ENCODE measurements at places on chromosomes 16 and 17. TPM values are rescaled to one million over a fixed set of nuclear protein-coding genes. Genes with fewer than 3 reads are reported as not detected.

The RDM1 gene
- total RNA-seq: 2.0 TPM

The PSMB3 gene
- total RNA-seq: 366 TPM

The TNP2 gene
- total RNA-seq: not detected

The CSF3 gene
- 4.0 TPM for total RNA-seq

The NPIPB4 gene
- total RNA-seq: 18.4 TPM

The ITGB4 gene
- 362 TPM for total RNA-seq

The PDE6G gene
- total RNA-seq: not detected

DNA sequence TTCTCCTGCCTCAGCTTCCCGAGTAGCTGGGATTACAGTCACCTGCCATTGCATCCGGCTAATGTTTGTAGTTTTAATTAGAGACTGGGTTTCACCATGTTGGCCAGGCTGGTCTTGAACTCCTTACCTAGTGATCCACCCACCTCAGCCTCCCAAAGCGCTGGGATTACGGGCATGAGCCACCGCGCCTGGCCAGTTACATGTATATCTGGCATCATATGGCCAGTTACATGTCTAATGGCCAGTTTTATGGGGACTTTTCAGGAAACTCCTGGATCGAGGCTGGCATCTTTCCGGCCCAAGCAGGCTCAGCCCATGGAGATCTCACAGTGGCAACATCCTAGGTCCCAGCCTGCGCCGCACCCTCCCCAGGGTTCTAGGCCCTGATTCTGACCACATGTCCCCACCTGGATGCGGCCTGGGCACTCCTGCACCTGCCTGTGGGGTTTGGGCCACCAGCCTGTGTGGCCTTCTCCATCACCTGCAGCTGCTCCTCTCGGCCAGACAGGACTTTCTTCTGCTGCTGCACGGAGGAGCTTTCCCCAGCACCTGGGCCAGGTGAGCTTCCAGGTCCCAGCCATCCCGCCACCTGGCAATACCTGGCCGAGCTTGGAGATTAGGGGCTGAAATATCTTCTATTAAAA is 1.3 kb upstream of the CIAO3 start:
- no peak for DNase-seq

DNA sequence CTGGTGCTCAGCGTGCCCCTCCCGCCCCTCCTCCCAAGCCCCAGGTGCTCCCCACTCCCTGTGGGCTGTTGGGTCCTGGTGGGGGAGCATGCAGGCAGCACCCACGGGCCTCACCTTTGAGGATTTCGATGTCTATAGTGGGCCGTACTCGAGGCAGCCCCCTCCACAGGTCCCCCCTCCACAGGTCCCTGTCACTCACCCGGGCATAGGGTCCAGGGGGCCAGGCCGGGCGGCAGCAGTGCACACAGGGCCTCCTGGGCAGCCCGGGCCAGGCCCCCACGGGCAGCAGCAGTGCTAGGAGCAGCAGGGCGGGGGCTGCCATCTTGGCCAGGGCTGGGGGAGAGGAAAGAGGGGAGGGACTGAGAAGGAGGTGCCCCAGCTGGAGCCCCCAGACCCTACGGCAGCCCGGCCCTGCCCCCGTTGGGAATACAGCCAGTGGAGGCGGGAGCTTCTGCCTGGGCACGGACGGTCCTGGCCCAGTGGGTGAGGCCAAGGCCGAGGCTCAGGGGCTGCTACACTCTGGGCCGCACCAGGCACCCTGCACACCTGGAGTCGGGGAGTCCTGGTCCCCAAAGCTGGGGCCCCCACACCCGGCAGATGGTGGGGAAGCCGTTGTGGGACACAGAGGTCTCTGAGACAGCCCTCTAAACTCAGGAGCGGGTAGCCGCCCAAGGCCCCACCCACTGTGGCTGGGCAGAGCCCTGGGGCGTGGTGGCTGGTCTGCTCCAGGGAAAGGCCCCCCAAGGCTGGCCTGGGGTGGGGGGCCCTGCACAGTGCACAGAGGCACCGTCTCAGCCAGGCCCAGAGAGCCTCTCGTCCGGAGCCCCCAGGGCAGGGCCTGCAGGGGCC is 1.2 kb downstream of the C1QTNF8 start:
- no peak for DNase-seq

DNA sequence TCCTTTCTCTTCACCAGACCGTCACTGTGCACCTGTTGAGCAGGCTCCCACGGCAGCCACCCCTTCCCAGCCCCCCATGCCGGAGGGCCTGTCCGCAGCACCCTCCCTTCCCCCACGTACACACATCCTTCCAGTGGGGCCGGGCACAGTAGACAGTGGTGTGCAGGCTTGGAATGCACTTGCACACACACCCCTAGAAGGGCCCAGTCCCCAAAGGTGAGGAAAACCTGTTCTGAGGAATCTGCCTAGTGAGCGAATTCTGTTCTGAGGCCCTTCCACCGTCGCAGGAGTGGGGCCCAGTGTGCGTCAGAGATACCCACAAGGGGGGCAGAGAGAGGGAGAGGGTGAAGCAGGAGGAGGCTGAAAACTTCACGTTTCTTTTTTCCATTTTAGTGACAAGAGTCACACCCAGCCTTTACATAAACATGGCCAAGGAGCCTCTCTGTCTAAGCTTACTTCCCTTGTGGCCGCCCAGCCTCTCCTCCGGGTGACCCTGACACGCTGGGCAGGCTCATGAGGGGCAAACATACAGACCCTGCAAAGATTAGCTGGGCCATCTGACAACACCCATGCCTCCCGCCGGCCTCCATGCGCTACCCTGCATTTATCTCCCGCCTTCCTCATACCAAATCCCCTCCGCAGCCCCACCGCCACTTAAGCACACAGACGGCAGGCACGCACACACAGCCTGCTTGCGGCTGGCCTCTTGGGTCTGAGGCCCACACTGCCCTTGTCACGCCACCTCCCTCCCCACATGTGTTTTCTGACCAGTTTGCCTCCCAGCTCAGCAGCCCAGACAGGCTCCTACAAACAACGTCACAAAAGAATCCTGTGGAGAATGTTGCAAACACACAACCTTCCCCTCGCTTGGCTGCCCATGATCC is 1.8 kb downstream of the ZBTB4 start:
- DNase-seq: peak; percentile 11

DNA sequence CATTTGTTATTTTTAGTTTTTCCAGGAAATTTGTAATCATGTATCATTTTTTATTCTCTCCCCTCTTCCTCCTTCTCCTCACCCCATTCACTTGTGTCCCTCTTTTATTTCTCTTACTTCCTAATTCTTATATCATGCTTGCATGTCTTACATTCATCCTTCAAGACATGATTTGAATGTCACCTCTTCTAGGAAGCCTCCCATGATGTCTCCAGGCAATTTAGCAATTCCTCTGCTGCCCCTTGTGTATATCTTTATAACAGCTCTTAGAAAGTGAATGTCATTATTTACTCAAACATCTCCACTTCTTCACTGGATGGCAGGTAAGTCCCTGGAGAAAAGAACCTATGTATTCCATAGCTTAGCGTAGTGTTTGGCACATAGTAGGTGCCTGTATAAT is 7.8 kb downstream of the HNF1B start:
- DNase-seq: peak; percentile 34

- DNase-seq: peak; percentile 71
Observed at GRCh38 chr16:67428146-67428731, 2.7 kb upstream of the HSD11B2 start.

GRCh38 chr17:65535777-65536572 is 25.5 kb downstream of the AXIN2 start:
- no peak for DNase-seq

- no peak for DNase-seq
Observed at GRCh38 chr16:87344931-87345631, 27.9 kb upstream of the C16orf95 start.

DNA sequence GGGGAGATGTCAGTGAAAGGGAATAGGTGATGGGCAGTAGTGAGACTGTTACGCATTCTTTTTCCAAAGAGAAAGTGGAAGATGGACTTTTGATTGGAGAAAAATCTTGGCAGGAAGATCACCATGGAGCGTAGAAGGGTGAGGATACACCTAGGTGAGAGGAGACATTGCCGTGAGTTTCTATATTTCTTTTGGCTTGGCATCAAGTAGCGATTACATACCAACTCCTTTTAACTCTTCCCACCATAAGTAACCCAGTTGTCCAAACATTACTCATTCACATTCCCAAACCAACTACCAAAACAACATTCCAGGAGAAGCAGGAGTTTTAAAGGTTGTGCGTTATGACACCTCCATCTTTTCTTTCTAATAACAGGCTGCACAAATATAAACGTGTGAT is 10.7 kb upstream of the KRT28 start:
- DNase-seq: peak; percentile 87

GRCh38 chr17:1203111-1203966 is 23.6 kb upstream of the ABR start:
- DNase-seq: peak; percentile 56

DNA sequence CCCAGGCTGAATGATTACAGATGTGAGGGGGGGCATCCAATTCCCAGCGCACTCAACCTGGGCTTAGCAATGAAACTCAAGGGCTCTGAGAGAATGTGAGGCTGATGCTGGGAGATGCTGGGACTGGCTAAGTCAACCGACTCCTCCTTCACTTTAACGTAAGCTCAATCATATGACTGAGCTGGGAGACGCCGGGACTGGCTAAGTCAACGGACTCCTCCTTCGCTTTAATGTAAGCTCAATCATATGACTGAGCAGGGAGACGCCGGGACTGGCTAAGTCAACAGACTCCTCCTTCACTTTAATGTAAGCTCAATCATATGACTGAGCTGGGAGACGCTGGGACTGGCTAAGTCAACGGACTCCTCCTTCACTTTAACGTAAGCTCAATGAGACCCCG is 179.4 kb downstream of the VPS53 start:
- no peak for DNase-seq

- DNase-seq: no peak
Observed at GRCh38 chr17:31386542-31387075, 4.9 kb upstream of the RAB11FIP4 start.

DNA sequence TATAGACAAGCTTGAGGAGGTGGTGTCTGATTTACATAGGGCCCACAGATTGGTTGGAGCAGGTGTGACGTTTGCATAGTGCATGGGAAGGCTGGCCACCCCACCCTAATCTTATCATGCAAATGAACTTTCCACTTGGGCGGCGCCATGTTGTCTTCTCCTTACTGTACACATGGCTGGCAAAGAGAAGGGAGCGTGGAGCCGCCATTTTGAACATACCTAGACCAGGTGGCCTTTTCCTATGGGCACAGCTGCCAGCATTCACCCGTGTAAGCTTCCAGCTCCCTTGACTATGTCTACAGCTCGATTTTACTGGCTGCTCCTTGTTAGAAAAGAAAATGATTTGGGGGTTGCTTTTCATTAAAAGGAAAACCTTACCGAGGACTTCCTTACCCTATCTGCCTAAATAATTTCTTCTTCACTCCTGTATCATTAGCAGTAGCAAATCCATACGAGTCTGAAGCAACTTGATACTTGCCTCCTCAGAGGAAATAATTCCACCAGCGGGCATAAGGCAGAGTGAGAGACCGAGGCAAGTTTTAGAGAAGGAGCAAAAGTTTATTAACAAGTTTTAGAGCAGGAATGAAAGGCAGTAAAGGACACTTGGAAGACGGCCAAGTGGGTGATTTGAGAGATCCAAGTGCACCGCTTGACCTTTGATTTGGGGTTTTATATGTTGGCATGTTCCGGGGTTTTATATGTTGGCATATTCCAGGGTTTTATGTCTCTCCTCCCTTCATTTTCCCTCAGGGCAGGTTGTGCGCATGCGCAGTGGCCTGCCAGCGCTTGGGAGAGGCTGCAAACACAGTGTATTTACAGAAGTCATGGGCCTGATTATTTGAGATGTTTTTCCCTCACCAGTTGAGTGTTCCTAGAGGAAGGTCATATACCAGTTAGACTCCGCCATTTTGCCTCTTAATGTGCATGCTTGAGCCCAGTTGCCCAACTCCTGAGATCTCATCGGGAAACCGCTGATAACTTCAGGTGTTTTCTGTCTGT is 65.7 kb downstream of the MARF1 start:
- no peak for DNase-seq

- DNase-seq: no peak
Observed at GRCh38 chr17:53129863-53130262, 692.9 kb upstream of the KIF2B start.

- DNase-seq: peak; percentile 68
Observed at GRCh38 chr16:67676516-67676915, 9.9 kb downstream of the C16orf86 start.

Data from PC-3 (cell line).